Omental fat pad (tissue), 4 donors: ENCODE measurements at places on chromosomes 11 and 22.

DNA sequence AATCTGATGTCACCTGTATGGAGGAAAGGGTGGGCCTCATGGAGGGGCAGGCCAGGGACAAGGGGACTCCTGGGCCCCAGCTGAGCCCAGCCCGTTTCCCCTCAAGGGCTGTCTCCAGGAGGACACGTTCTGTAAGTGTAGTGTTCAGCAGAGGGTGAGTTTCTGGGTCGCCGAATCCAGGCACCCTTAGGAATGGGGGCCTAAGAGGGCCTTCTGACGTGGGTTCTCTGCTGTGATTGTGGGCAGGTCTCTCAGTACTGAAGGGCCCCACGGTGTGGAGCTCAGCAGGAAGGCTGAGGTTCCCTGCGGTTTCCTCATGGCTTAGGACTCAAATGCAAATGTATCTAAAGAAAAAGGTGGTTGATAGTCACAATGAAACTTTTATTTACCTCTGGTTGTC is 6.5 kb downstream of the PTDSS2 start:
- DNase-seq, result no peak

DNA sequence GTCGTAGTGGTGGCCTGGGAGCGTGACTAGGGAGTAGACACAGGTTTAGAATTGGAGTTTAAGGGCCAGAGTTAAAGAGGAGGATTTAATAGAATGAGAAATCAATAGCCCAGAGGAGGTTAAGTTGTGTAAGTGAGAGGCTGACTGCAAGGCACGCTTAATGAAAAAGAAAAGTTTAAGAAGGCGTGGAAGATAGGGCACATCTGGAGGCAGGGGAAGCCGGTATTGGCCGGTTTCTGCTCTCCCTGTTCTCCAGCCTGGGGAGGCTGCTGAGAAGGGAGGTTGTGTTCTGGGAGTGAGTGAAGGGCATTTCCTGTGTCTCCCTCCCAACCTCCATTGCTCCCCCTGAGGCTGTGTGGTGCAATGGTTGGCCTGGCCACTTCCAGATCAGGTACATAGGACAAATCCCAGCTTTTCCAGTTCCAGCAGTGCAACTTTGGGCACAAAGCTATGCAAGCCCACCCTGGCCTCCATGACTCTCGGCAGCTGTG is 6.3 kb downstream of the GRIK4 start:
- no peak for DNase-seq

- no peak for DNase-seq
Measured at GRCh38 chr11:44542372-44542771, 23.1 kb upstream of the CD82 start.

- DNase-seq, result no peak
Measured at GRCh38 chr11:61486779-61487178, 21.8 kb upstream of the LRRC10B start.

DNA sequence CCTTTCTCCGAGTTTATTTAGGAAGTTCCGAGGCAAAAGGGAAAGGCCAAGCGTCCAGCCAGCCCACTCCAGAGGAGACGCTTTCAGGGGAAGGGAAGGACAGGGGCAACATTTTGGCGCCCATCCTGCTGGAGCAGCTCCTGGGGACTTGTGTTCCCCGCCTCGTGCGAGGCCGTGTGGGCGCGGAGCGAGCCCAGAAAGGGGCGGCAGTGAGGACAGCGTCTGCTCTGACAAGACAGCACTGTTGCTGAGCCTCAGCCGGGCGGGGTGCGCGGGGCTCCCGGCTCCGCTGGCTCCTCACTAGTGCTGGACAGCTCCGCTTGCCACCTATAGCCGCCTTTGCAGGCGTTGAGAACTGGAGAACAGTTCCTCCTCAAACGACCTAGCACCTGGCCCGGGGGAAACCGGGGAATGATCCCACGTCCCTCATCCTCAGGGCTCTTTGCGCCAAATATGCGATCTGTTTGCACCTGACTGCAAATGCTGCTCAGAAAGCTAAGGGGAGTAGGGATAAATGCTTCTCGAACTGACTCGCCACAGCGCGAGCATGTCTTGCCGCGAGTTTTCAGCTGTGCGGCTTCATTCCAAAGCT is 722 bp upstream of the GUCY1A2 start:
- DNase-seq, result no peak

DNA sequence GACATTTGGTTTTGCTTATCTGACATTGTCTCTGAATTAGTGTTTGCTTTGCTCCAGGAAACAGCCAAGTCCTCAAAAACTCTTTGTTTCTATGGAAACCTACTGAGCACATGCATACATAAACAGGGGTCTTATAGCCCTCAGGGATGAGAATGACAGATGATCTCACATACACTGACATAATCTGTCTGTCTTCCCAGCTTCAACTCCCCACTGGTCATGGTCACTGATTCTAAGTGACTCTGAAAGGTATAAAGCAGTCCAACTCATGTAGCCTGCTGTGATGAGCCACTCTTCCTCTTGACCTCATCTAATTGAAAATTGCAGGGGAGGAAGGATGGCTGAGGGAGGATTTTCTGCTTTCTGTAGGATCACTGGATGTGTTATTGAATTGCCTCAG is 12.6 kb downstream of the ZNF143 start:
- no peak for DNase-seq

DNA sequence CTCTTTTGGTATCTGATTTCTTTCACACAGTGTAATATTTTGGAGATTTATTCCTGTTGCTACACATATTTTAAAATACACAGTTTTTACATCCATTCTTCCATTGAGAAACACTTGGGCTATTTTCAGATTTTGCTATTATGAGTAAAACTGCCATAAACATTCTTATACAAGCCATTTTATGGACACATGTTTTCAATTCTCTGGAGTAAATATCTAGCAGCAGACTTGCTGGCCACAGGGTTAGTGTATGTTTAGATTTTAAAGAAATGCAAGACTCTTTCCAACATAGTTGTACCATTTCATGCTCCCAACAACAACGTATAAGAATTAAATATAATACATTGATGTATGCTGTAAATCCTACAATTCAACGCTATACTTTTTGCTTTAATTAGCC is 360.8 kb upstream of the PITPNB start:
- no peak for DNase-seq
